ENCODE measurements at places on chromosomes 11 and 22.

GRCh38 chr22:40449676-40450035, 79.3 kb downstream of the SGSM3 start:
- H3K4me1 ChIP-seq = peaks cover 43% of the 10 kb centered on the region
- peak overlapping the region; percentile 90 for H3K27ac ChIP-seq
- no peak for DNase-seq
- H3K36me3 ChIP-seq = peaks cover 4% of the 10 kb centered on the region

DNA sequence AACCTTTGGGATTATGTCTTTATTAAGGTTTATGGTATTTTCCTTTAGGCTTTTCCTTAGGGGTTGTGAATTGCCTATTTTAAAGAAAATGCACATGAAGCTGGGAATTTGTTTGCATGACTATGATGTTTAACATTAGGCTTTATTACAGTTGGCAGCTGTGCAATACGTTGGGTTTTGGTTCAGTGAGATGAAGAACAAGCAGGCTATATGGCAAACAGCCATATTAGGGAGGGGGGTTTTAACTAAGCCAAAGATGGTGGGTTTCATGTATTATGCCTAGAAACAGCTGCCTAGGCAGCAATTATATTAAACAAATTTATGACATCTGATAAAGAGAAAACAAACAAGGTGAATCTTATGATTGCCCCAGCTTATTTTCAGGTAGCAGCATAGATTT, 880.8 kb downstream of the FAM181B start:
- H3K4me1 ChIP-seq = no peaks in the 10 kb centered on the region
- H3K27ac ChIP-seq = no peak overlapping the region
- DNase-seq = no peak
- H3K36me3 ChIP-seq = no peaks in the 10 kb centered on the region
- H3K4me3 ChIP-seq = no peak overlapping the region
- no peaks in the 10 kb centered on the region for H3K27me3 ChIP-seq

DNA sequence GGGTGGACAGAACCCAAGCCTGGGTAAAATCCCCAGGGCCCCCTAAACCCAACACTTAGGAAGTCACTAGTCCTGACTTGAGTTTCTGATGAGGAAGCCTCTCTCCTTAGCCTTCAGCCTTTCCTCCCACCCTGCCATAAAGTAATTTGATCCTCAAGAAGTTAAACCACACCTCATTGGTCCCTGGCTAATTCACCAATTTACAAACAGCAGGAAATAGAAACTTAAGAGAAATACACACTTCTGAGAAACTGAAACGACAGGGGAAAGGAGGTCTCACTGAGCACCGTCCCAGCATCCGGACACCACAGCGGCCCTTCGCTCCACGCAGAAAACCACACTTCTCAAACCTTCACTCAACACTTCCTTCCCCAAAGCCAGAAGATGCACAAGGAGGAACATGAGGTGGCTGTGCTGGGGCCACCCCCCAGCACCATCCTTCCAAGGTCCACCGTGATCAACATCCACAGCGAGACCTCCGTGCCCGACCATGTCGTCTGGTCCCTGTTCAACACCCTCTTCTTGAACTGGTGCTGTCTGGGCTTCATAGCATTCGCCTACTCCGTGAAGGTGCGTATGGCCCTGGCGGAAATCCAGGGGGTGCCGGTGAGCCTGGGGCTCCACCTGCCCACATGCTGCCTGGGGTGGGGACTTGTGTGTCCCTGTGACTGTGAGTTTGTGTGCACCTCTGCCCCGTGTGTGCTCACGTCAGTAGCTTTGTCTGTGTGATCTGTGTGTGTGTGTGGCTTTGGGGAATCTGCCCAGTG, at the start of gene IFITM1:
Gene IFITM1 (plus strand): TSS at position 254 of the 767 bp plus-strand sequence. CDS start 131 bp downstream, at position 385.
- peak within 1 kb of the TSS; percentile 99 for H3K4me3 ChIP-seq
- H3K27ac ChIP-seq = peak within 1 kb of the TSS; percentile 98
- H3K4me1 ChIP-seq = peaks cover 49% of the 10 kb centered on the region
- no peaks in the 10 kb centered on the region for H3K27me3 ChIP-seq
- DNase-seq = no peak
- peaks cover 10% of the 10 kb centered on the region for H3K36me3 ChIP-seq

- no peak overlapping the region for H3K27ac ChIP-seq
- no peaks in the 10 kb centered on the region for H3K27me3 ChIP-seq
- no peaks in the 10 kb centered on the region for H3K36me3 ChIP-seq
Measured at GRCh38 chr11:40819230-40819629, 640.2 kb downstream of the LRRC4C start.

GRCh38 chr11:107683061-107683460, 28.8 kb downstream of the SLN start:
- DNase-seq = no peak
- no peak overlapping the region for H3K27ac ChIP-seq
- peaks cover 2% of the 10 kb centered on the region for H3K4me1 ChIP-seq
- peaks cover 28% of the 10 kb centered on the region for H3K27me3 ChIP-seq
- H3K4me3 ChIP-seq = no peak overlapping the region

DNA sequence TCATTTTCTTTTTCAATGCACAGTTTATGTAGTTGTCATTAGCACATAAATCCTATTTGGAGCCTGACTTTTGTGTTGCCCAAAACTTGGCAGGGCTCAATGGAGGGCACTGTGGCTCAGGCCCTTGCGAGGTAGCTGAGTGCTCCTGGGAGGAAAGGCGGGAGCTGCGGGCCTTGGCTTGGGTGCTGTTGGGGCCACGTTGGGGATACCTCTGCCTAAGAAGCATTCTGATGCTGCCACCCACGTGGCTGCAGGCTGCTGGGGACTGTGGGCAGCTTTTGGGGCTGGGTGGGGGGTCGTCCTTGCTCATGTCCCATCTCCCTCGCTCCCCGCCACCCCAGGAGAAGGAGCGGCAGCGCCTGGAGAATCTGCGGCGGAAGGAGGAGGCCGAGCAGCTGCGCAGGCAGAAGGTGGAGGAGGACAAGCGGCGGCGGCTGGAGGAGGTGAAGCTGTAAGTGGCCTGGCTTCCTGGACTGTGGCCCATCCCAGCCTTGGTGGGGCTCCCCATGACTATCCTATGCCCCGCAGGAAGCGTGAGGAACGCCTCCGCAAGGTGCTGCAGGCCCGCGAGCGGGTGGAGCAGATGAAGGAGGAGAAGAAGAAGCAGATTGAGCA, 20.9 kb downstream of the INCENP start:
- no peak for DNase-seq
- no peak overlapping the region for H3K4me3 ChIP-seq
- peak overlapping the region; percentile 86 for H3K27ac ChIP-seq
- H3K36me3 ChIP-seq = peaks cover 9% of the 10 kb centered on the region

- no peak for DNase-seq
- no peak overlapping the region for H3K4me3 ChIP-seq
- no peaks in the 10 kb centered on the region for H3K36me3 ChIP-seq
- H3K27me3 ChIP-seq = no peaks in the 10 kb centered on the region
- H3K4me1 ChIP-seq = peaks cover 12% of the 10 kb centered on the region
- H3K27ac ChIP-seq = no peak overlapping the region
Measured at GRCh38 chr11:70305501-70305900, 35.0 kb downstream of the PPFIA1 start.

DNA sequence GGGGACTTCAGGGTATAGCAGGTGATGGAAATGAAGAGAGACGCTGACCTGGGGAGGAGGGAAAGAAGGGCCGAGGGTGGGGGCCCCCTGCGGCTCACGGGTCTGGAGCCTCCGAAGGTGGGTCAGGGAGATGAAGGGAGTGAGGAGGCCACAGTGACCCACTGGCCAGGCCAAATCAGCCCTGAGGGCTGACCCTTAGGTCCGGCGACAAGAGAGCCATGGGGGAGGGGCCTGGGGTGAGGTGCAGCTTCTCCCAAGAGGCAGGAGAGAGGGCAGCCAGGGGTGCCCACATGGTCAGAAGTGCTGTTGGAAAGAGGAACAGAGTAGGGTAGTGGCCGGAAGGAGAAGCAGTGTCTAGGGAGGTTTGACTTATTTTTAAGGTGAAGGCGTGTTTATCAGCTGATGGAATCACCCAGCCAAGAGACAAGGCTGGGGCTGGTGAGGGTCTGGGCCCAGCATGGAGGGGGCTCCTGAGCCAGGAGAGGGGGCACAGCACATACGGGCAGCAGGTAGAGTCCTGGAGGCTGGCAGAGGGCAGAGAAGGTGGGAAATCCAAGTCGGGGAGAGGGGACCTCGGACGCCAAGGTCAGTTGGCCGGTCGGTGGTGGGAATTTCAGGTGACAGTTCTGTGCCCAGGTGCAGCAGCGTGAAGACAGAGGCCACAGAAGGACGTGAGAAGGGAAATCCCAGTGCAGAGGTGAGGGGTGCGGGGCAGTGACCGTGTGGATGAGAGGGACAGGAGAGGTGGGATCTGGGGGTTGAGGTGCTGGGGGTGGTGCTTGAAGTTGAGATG, 49.0 kb downstream of the LINC01488 start:
- H3K36me3 ChIP-seq = peaks cover 8% of the 10 kb centered on the region
- H3K27ac ChIP-seq = peak overlapping the region; percentile 57
- peaks cover 11% of the 10 kb centered on the region for H3K4me1 ChIP-seq
- peaks cover 45% of the 10 kb centered on the region for H3K27me3 ChIP-seq
- peak overlapping the region; percentile 39 for H3K4me3 ChIP-seq
- no peak for DNase-seq

DNA sequence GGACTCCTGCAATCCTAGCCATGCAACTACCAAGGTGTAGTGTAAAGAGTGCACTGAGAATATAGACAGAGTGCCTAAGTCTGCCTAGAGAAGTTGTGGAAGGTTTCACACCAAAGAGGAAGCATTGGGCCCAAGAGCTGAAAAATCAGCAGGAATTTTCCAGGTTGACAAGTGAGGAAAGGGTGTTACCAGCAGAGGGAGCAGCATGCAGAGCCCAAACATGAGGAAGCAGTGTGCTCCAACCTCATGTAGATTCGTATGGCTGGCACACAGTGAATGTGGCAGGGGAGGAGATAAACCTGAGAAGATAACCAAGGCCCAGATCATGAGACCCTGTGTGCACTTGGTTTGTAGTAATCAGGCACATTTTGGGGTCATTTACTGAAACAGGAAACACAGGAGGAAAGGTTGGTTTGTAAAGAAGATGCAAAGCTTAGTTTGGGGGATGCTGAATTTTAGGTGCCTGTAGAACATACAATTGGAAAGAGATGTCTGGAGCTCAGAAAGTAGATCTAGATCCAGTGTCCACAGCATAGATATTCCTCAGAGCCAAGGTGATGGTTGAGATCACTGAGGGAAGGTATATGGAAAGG, 1.7 kb downstream of the HPX start:
- peaks cover 2% of the 10 kb centered on the region for H3K4me1 ChIP-seq
- DNase-seq = peak; percentile 9
- peaks cover 3% of the 10 kb centered on the region for H3K36me3 ChIP-seq
- H3K27me3 ChIP-seq = no peaks in the 10 kb centered on the region
- no peak overlapping the region for H3K4me3 ChIP-seq

GRCh38 chr11:110621826-110622225, 90.4 kb downstream of the ARHGAP20 start:
- no peak overlapping the region for H3K4me3 ChIP-seq
- H3K36me3 ChIP-seq = no peaks in the 10 kb centered on the region
- no peak overlapping the region for H3K27ac ChIP-seq
- no peak for DNase-seq

- DNase-seq = no peak
- H3K4me3 ChIP-seq = no peak overlapping the region
- no peak overlapping the region for H3K27ac ChIP-seq
- H3K27me3 ChIP-seq = peaks cover 36% of the 10 kb centered on the region
- H3K36me3 ChIP-seq = no peaks in the 10 kb centered on the region
Measured at GRCh38 chr11:68997124-68997994, 15.7 kb downstream of the MRGPRF start.

- H3K27me3 ChIP-seq = no peaks in the 10 kb centered on the region
- H3K36me3 ChIP-seq = no peaks in the 10 kb centered on the region
- H3K4me1 ChIP-seq = peaks cover 8% of the 10 kb centered on the region
- no peak overlapping the region for H3K4me3 ChIP-seq
- no peak overlapping the region for H3K27ac ChIP-seq
Measured at GRCh38 chr11:772429-773390, 4.6 kb downstream of the GATD1 start.

- peak overlapping the region; percentile 98 for H3K4me3 ChIP-seq
- peaks cover 37% of the 10 kb centered on the region for H3K4me1 ChIP-seq
- H3K27me3 ChIP-seq = peaks cover 18% of the 10 kb centered on the region
- peak overlapping the region; percentile 93 for H3K27ac ChIP-seq
- peaks cover 9% of the 10 kb centered on the region for H3K36me3 ChIP-seq
Measured at GRCh38 chr11:117143390-117143789, 697 bp upstream of the PAFAH1B2 start.

- H3K4me3 ChIP-seq = no peak overlapping the region
- H3K27ac ChIP-seq = peak overlapping the region; percentile 45
- no peak for DNase-seq
- H3K4me1 ChIP-seq = peaks cover 7% of the 10 kb centered on the region
Measured at GRCh38 chr11:4191031-4191571, 96.5 kb downstream of the RRM1 start.

DNA sequence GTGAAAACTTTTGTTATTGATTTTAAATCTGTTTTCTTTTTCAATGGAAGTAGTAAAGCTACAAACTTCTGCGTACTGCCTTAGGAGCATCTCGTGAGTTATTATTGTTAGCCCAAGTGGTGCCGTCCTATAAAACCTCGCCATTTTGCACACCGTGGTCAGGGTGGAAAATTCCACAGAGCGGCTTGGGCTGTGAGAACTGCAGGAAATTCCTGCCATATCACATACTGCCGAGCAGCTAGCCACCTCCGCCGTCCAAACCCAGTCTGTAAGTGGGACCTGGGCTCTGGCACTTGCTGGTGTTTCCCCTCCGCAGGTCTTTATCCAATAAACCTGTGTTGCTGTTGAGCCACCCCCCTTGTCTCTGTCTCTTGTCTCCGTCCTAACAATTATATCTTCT, 88.0 kb upstream of the POU2AF2 start:
- H3K27ac ChIP-seq = no peak overlapping the region
- DNase-seq = no peak
- H3K4me1 ChIP-seq = no peaks in the 10 kb centered on the region
- no peak overlapping the region for H3K4me3 ChIP-seq
- H3K27me3 ChIP-seq = peaks cover 21% of the 10 kb centered on the region

- H3K27ac ChIP-seq = peak overlapping the region; percentile 70
- no peak overlapping the region for H3K4me3 ChIP-seq
- peaks cover 4% of the 10 kb centered on the region for H3K36me3 ChIP-seq
- H3K27me3 ChIP-seq = no peaks in the 10 kb centered on the region
- DNase-seq = no peak
Measured at GRCh38 chr11:121645001-121645400, 192.2 kb upstream of the SORL1-AS1 start.

DNA sequence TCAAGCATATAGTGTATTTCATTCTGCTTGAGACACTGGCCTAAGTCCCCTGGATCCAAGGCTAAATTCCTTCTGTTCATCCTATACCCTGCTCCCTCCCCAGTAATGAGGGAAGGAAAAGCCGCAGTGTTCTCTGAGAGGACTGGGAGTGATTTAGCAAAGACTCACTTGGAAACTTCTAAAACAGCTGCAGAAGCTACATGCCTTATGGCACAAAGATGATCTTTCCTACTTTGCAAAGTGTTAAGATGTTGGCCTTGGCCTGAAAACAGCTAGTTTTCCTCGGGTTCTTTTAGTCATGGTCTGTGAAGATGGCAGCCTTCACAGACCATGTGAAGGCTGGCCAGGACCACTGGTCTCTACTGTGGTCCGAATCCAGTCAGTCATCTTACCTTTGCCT, 65.7 kb downstream of the ABTB2 start:
- H3K27ac ChIP-seq = no peak overlapping the region
- H3K4me1 ChIP-seq = peaks cover 2% of the 10 kb centered on the region
- peaks cover 9% of the 10 kb centered on the region for H3K27me3 ChIP-seq
- H3K4me3 ChIP-seq = no peak overlapping the region
- DNase-seq = no peak

Measured in T-helper 17 cell (primary cell).